ENCODE measurements at places on chromosomes 6 and 20.

DNA sequence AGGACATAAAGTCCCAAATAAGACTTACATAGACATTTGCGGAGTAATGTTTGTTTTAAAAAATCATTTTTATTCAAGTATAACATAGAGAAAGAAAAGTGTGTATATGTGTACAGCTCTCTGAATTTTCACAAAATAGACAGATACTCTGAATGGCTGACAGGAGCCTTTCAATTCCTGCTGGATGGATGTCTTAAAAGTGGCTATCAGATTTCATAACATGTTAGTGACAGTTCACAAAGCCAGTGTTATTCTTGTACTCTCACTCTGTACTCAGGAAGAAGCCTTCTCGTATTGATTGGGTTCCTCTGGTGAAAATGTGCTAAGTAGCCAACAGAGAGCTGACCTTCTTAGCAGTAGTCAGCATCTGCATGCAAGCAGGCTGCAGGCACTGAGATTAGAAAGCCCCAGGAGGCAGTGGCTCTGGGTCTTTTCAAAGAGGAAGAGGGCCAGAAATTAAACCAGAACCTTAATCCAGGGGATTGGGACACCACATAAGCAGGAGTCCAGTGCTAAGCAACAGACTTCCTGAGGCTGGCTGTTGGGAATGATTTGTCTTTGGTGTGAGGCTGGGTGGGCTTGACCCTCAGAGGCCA is 19.7 kb downstream of the SLC17A4 start:
- DNase-seq: no peak

- DNase-seq: no peak
Measured at GRCh38 chr6:97133067-97133466, 149.9 kb downstream of the MMS22L start.

DNA sequence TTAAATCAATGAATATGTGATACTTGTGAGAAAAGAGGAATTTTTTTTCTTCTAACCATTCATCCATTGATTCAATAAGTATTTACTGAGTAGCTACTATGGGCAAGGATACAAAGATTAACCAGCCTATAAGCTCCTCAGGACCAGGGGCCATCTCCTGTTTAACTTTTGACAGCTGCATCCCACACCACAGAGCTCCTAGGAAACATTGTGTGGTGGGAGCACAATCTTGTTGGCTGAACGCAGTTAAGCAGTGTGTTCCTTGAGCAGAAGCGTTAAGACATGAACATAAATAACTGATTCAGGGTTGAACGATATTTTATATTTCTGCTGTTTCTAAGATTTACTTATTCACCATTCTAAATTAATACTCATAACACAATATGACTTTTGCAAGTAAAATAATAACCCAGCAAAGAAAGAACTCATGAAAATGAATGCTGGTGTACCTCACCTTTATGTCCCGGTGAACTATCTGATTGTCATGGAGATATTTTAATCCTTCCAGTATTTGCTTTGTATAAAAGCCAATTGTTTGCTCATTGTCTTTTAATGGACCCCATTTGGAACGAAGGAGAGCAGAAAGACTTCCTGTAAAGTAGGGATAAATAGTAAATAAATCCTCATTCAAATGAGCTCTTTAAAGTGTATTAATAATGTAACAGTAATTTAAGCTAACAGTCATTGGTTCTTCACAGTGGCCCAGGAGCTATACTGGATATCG is 62.6 kb upstream of the MAP7 start:
- DNase-seq: no peak

GRCh38 chr20:403582-403957 is 4.5 kb upstream of the RBCK1 start:
- no peak for DNase-seq

DNA sequence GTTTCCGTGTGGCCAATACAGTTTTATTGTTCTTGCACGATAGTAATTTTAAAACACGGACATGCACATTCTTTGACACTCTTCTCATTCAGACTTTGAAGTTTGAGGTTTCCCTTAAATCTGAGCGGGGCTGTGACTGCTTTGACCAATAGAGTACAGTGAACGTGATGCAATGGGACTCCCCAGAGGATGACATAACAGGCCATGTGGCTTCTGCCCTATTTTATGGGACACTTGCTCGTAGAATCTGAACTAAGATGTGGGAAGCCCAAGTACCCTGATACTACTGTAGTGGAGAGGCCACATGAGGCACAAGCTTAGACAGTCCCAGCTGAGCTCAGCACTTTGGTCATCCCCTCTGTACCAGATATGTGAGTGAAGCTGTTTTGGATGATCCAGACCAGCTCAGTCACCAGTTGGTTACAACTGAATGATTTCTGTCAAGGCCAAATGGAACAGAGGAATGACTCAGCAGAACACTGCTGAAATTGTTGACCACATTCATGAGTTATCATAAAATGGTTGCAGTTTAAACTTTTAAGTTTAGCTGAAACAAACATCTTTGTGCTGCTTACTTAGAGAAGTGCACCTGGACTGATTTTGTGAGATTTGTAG is 279.4 kb downstream of the RFPL4B start:
- DNase-seq: no peak

DNA sequence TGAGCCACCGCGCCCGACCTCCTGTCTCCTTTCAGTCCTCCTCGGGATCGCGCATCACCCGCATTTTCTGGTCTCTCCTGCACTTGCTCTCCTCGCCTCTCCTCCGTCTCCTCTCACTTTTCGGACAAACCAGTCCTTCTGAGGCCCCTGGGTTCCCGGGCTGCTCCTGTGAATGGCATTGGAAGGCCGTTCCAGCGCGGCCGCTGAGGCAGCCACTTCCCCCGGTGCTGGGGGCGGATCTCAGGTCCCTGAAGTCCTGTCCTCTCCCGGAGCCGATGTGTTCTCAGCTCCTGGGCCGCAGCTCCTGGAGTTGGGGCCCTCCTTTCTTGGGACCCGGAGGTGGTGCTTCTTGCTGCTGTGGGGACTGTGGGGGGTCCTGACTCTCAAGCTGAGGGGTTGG is 803 bp downstream of the MICB start:
- no peak for DNase-seq

DNA sequence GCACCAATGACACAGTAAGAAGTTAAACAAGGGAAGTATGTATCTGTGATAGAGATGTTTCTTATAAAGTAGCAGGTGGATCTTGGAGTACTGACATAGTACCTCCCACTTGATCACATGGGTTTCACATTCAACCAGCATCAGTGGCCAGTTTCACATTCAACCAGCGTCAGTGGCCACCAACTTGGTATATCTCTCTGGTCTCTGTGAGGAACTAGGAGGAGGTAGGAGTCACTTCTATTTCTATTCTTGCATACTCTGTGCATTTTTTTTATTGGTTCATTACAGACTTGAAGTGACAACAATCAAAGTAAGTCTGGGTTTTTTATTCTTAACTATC is 200.3 kb upstream of the SIM1 start:
- DNase-seq: no peak

DNA sequence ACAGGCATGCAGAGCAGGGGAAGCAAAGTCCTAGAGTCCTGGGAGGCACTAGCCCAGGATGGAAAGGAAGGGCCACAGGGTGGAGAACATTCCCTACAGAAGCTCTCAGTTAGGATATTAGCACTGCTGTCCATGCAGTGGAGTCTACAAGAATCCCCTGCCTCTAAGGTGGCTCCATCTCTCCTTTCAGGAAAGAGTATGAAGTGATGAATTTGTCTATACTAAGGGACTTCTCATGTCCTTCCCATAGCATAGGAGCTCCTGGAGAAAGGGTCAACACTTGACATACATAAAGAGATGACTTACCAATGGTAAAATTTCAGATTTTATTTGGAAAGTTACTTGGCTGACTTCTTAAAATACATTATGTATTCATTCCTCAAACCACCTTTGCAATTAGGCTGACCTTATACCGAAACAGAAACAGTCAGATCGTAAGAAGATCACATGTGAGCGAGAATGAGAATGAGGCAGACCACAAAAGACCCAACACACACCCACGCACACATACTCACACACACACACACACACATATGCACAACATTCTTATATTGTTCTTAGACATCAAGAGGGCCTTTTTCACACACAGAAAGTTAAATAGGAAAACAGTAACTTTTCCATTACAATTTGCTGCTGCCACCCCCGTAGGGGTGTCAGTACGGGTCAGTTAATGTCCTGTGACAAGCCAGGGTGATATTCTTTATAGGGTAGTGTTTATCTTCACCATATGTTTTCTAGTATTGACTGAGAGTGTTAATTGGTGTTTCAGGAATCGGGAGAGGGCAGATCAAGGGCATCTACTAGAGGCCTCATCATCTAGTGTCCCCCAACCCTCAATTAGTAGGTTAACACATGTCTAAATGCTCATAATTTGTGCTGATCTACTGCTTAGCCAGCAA is 159.4 kb downstream of the FAXC start:
- DNase-seq: no peak

DNA sequence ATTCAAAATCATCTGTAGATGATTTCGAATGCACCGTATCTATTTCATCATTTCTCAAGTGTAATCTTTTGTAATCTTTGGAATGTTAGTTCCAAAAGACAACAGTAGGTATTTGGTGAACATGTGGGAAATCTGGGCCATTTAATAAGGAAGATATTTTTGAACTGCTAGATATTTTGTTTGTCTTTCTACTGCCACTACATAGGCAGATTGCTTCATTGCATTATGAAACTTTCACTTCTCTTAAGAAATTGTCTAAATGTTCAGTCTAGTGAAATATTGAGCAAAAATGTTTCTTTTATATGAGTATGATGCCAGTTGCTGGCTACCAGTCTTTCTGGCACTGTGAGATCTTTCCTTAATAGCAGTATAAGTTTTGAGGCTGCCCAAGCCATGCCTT is 527.8 kb upstream of the RNF217 start:
- no peak for DNase-seq

DNA sequence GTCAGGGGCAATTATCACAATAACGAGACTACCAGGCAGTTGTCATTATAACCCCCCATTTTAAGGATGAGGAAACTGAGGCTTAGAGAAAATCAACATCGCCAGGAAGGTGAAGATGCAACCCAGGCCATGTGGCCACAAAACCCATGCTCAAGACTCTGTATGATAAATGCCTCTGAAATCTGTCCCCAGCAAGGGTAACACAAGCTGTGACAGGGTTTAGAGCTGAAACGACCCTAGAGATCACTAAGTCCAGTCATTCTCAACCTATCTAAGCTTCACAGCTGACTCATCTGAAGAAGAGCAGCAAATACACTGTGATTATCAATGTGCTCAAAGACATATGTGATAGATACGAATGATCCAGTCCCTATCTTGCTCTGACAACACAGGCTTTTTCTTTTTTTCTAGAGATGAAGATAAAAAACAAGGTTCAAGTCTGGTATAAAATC is 47.0 kb downstream of the ARHGAP18 start:
- no peak for DNase-seq

GRCh38 chr6:22357724-22358189 is 60.9 kb upstream of the PRL start:
- no peak for DNase-seq

DNA sequence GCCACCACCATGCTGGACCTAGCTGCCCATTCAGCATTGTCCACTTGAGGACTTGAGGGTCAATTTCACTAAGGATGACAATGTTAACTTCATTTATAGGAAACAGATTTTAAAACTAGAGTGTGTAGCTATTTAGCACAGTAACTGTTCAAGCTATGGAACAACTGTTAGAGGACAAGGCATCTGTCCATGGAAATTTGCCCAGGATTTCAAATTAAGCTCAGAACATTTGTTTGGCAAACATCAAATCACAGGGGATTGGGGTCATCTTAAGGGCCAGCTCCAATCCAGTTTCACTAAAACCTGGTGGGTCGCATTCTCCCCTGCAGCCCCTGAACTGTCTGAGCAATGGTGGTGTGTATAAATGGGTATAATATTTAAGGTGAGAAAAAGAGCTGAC is 35.1 kb downstream of the PM20D2 start:
- no peak for DNase-seq

GRCh38 chr20:46699651-46700359 is 9.6 kb upstream of the SLC2A10 start:
- no peak for DNase-seq

DNA sequence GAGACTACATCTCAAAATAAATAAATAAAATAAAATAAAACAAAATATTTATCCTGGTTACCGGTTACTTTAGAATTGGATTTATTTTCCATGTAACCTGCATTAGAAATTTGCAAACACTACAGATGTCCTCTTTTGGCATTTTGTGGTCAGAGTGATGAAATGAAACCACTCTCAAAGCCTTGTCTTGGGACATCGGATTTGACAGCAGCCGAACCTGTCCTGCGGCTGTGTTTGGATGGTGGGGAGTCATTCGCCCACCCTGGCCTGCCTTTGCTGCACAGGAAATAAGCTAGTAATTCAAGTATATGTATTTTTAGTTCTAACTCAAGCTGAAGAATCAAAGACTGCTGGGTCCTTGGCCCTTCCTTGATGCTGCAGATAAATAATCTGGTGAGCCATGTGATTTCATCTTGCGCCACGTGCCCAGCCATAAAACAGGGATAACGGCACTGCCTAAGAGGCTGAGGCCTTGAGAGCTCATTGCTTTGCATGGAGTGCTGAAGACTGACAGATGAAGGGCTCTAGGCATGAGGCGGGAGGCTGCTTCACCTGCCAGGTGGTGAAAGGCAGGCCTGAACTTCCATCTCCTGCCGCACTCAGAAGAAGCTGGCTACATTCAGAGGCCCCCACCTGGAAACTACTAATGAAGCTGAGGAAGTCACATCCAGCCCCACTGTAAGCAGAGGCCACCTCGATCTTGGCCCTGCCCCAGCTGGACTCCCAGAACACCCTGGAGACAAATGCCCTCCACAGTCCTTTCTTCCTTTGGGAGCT is 76.9 kb downstream of the NOL4L start:
- DNase-seq: no peak

GRCh38 chr6:148811459-148811858 is 64.6 kb downstream of the UST start:
- no peak for DNase-seq

DNA sequence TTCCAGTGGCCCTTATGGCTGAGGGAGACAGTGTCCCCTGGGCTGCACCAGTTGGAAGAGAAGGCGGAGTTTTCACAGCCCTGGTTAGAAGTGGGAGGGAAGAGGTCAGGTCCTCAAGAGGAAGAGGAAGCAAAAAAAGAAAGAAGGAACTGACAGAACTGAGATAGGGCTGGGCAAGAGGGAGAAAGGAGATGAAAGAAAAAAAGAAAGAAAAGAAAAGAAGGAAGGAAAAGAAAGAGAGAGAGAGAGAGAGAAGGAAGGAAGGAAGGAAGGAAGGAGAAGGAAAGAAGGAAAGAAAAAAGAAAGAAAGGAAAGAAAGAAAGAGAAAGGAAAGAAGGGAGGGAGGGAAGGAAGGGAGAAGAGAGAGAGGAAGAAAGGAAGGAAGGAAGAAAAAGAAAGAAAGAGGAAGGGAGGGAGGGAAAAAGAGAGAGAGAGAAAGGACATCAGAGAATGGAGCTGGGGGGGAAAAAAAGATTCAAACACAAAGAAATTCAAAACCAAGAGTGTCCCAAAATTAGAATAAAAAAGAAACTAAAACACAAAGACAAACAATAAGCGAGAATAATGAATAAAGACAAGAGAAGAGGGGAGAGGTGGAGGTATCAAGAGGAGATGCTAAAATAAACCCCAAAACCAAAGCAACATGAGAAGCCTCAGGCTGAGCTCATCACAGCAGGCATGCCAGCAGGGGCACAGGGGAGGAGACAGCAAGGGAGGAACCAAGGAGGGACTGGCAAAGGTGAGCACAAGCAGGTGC is 5.3 kb upstream of the FUCA2 start:
- DNase-seq: no peak
